ENCODE measurements at places on chromosomes 2 and 18.

- no peak for DNase-seq
Measured at GRCh38 chr2:189799531-189799930, 15.3 kb downstream of the PMS1 start.

DNA sequence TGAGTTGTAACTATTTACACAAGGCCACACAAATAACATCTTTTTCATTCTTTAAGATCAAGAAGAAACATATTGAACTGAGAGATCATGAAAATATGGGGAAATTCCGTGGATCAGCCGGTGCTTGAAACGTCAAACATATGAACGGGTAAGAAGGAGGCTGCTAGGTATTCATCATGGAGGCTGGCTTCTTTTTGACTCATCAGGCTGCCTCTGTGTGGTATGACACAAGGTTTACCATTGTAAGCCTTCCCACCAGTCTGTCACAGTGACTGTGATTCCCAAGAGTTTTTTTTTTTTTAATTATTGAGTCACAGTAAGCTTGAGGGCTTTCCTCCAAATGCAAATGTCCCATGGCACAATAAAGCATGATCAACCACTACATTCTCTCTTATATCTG, 506.9 kb downstream of the BCL11A start:
- DNase-seq: no peak

DNA sequence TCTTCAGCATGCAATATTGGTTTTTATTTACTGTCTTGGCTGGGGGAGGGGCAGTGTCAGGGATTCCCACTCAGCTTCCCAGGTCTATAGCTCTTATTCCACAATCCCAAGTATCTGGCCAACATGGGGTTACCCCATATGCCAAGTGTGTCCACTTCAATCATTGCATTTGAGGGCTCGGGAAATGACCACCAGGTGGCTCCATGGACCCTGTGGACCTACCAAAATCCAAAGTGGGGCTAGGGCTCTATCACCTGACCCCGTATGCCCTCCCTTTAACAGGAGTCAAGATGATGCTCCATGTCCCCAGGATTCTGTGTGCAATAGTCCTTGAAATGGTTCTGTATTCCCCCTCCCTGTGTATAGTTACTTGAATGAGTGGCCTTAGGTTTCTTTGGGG, 12.1 kb upstream of the TRAF3IP1 start:
- DNase-seq: no peak

- DNase-seq: no peak
Measured at GRCh38 chr18:10437837-10438236, 16.6 kb upstream of the APCDD1 start.

GRCh38 chr2:231422056-231422455, 26.5 kb downstream of the B3GNT7 start:
- DNase-seq: no peak

- DNase-seq: no peak
Measured at GRCh38 chr2:88897715-88898114, 206.2 kb downstream of the RPIA start.

GRCh38 chr18:73841661-73842060, 306.0 kb downstream of the FBXO15 start:
- no peak for DNase-seq

DNA sequence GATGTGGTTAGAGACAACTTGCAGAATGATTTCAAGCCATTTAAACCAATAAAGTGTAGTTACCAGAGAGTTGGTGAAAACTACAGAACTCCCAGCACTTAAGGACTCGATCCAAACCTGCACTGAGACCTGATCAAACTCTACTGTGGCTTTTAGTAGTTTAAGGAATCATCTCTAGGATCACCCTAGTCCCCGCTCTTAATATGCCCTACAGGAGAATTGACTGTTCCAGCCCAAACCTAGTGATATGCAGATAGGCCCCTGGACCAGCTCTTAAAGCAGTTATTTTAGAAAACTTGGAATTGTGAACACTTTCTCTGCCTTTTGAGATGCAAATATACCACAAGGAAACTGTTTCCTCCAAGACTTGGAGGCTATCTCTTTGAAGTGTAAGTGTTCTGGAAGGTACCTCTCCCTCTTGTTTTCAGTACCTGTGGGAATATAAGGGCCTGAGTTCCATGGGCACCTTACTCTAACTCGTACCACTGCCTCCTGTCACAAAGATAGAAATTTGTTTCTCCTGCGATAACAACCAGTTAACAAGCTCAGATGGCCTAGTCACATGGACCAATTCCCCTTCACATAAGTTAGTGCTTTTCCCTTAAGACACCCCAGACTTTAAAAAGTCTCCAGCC, 1367.2 kb upstream of the SLC39A10 start:
- no peak for DNase-seq

- DNase-seq: no peak
Measured at GRCh38 chr2:129769185-129769991, 210.1 kb upstream of the RAB6C start.

DNA sequence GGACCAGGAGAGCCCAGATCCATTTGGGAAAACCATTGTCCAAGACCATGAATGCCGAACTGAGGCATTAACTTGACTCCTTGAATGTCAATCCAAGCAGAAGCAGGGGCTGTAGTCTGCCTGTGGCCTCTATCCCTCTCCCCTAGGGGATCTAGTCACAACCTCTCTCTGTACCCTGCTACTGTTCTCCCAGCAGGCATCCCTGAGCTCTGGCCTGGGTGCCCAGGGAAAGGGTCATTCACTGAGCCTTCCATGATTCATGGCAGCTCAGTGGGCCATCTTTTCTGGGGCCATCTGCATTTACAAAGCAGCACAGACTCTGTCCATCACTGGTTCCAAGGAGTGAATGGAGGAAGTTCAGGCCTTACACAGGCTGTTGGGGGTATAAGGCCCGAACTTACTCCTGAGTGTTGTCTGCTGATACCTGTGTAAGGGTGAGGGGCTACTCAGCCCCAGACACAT, 151.8 kb downstream of the ZFP36L2 start:
- DNase-seq: no peak

- DNase-seq: no peak
Measured at GRCh38 chr18:57543560-57543959, 42.9 kb downstream of the FECH start.

DNA sequence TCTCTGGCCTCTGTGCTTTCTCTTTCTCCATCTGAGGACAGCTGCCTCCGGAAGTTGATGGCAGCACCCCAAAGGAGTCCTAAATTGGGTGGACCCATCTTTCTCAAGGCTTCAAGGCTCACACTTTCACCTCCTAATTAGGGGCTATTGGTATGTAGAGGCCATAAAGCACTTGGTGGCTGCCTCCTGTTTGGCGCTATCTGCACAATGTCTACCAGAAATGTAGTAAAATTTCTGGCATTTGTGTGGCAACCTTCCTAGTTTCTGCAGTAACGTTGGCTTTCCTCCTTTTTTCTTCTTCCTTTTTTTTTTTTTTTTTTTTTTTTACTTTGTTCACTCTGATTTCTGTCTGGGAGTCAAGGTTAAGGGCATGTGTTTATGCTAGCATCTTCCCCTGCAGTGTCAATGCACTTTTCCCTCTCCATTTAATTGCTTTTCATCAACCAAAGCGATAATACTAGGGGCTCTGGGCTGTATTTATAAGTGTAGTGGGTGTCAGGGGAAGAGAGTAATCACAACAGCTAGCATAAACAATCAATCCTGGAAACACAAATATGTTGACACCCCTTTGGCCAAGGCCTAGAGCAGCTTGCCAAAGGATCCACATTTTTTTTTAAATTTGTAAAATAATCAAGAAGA, 86.0 kb downstream of the TACR1 start:
- no peak for DNase-seq

- no peak for DNase-seq
Measured at GRCh38 chr18:79067611-79068010, 1.6 kb upstream of the ATP9B start.

- DNase-seq: no peak
Measured at GRCh38 chr18:27685807-27686412, 491.0 kb downstream of the CDH2 start.

- no peak for DNase-seq
Measured at GRCh38 chr2:9694661-9695234, 64.0 kb upstream of the YWHAQ start.

- no peak for DNase-seq
Measured at GRCh38 chr2:3885629-3886628, 182.6 kb downstream of the DCDC2C start.

DNA sequence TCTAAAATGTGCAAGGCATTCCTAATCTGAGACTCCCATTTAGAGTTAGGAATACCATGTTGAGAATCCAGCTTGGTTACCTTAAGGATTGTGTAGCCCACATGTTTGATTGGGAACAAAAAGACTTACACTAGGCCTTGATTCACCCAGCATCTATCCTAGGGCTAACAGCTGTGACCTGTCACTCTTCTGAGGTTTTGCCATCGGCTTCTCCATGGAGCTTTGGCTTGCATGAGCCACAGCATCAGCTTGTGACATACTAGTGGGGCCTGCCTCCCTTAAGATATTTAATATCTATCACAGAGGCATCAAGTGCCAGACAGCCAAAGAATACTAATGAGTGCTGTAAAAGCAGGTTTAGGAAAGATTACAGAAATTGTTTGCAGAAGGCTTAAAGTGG, 241.3 kb upstream of the UBE2E3 start:
- no peak for DNase-seq

GRCh38 chr2:119263025-119263424, 39.4 kb downstream of the STEAP3 start:
- DNase-seq: no peak

GRCh38 chr2:146366276-146366675, 1478.6 kb upstream of the ACVR2A start:
- DNase-seq: no peak

- DNase-seq: no peak
Measured at GRCh38 chr18:77206676-77207374, 42.8 kb upstream of the GALR1 start.

DNA sequence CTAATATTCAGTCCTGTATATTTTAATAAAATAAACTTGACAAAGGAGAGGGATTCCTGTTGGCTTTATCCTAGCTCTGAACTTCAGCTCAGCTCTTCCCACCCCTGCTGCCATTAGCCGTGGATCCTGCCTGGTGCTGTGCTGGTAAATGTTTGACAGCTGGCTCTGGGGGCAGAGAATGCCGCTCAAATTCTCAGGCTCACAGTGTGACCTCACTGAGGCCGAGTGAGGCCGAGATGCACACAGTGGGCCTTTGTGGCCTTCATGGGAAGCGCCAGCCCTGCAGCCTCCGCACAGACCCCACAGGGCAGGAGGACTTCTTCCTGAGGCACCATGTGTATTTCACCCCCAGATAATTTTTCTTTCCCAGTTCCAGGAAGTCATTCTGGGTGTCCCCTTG, 16.5 kb upstream of the FAHD2A start:
- DNase-seq: no peak

GRCh38 chr2:206936843-206937230, 2.5 kb upstream of the CPO start:
- DNase-seq: no peak

- DNase-seq: no peak
Measured at GRCh38 chr18:23800902-23801301, 111.6 kb downstream of the LAMA3 start.

GRCh38 chr2:105403783-105404698, 5.2 kb upstream of the FHL2 start:
- DNase-seq: no peak

GRCh38 chr2:209973328-209973727, 29.1 kb upstream of the RPE start:
- no peak for DNase-seq

DNA sequence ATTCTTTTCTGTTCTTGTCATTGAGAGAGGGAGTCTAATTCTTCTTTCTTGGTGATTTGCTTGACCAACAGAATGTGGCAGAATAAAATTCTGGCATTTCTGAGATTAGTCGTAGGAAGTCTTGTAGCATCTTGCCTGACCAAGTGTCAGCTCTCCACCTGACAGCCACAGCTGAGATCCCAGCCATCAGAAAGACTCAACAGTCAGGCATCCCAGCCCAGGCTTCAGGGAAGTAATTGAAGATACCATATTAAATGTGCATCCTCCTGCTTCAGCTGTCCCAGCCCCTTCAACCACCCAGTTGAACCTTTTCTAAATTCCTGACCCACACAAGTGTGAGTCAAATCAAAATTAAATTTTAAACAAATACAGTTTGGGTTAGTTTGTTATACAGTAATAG, 208.3 kb downstream of the PIK3C3 start:
- no peak for DNase-seq

DNA sequence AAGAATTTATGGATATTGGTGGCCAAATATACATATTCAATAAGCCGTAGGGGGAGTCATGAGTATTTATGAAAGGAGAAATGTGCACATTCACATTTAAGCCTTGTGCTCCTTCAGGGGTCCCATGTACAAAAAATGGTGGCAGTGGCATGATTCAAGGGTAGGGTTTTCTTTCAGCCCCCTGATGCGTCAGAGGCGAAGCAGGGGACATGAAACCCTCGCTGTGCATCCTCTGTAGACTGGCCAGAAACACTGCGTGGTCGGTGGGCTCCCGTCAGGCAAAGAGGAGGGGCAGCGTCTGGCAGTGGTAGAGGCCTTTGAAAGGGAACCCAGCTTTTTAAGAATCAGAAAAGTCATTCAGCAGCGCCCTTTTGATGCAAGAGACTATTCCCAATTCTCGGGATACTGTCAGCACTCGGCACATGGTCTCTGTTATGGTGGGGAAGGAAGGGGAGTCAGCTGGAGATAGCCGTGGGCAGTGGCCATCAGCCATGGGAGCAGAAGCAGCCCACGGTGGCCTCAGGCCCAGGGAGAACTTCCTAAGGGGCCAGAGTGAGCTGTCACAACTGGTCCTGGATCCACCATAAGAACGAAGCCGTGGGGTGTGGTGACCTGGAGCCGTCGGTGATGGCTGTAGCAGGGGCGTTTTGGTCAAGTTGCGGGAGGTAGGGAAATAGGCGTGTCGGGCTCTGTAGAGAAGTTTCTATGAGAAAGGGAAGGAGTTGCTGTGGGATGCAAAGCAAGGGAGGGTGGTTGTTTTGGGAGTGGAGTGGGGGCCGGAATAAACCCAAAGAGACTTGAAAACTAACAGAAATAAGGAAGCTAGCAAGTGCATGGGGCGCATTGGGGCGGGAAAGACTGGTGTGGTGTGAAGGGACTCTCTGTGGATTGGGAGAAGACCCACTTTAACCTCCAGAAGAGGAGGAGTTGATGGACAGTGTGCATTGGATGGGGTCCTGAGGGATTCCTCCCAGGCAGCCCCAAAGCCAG, 95.6 kb downstream of the SH3BP4 start:
- DNase-seq: no peak

GRCh38 chr2:159515441-159515840, 100.9 kb downstream of the BAZ2B start:
- no peak for DNase-seq

DNA sequence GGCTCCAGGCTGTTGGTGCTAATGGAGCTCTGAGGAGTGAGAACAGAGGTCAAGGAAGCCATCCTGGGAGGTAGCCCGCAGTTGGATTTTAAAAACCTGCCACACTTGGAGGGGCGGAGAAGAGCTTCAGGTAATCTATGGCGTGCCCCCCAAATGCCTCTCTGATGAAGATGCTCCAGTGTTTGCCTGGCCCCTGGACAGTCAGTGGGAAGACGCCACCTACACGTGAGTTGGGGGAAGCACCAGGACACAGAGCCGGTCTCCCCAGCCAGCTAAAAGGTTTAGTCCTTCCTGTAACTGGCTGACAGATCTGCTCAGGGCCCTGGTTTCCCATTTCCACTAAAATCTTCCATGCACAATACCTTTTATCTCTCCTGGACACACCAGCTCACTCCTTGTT, 225.0 kb downstream of the TTC32 start:
- no peak for DNase-seq

- DNase-seq: no peak
Measured at GRCh38 chr18:13629841-13630715, 96.3 kb downstream of the FAM210A start.

GRCh38 chr2:50955081-50955480, 76.9 kb downstream of the NRXN1 start:
- no peak for DNase-seq

All from stimulated activated CD4-positive, alpha-beta T cell treated with anti-CD3 and anti-CD28 coated beads, TNF-alpha, amount 100 ng/mL, for 1 hour (primary cell).